ENCODE measurements at places on chromosomes 6 and 20.
A peak's percentile ranks its signal among the peaks of the same experiment; 100 is the strongest.

DNA sequence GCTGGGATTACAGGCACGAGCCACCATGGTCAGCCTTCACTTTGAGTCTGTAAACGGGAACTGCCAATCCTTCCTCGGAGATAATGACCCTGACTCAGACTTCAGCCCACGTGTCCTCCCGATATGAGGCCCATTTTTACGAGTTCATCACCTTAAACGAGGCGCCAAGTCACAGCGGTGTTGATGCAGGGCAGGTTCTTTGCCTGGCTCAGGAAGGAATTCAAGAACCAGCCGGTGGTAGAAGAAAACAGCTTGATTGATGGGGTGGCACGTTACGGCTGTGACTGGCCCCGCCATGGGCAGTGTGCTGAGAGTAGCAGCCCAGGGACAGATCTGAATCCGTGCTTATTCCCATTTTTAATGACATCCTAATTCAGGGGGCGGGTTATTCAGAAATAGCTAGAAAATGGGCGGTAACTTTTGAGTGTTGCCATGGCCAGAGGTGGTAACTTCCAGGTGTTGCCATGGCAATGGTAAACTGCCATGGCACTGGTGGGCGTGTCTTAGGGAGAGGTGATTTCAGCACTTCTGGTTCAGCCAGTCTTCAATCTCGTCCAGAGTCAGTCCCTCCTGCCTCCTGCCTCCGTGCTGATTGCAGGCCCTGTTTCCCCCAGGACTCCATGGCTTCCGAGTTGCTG lies 9.1 kb upstream of the MAP1LC3A start:
- no peak for DNase-seq

- no peak for DNase-seq
These were observed 4.8 kb upstream of the PMEPA1 start for GRCh38 chr20:57714409-57715267.

DNA sequence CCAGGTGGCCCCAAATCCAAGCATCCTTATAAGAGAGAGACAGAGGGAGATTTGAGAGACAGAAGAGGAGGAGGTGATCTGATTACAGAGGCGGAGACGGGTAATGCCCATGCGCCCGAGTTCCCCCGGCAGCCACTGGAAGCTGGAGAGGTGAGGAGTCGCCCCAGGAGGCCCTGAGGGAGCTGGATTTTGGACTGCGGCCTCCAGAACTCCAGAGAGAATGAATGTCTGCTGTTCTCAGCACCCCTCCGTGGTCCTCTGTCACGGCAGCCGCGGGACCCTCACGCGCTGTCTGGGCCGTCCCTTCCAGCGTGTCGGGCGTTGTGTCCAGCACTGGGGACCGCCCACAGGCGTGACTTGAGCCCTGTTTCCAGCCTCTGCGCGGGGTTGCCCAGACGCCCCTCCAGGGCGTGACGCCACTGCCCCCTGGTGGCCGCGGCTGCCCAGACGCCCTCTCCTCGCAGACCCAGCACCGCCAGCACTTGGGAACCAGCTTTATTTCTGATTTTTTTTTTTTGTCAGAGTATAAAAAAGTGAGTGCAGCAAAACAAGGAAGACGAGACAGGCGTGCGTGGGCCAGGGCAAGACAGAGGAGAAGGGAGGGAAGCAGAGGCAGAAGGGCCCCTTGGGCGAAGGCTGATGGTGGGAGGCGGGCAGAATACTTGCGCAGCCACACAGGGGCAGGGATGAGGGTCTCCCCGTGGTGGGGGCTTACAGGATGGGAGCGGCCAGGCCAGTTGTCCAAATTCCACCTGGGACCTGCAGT lies 4.1 kb upstream of the ZNF512B start:
- peak; percentile 79 for DNase-seq

GRCh38 chr6:128667339-128667858 lies 147.0 kb upstream of the PTPRK start:
- DNase-seq = no peak

- DNase-seq = peak; percentile 78
These were observed 146.4 kb downstream of the AKAP7 start for GRCh38 chr6:131281471-131282270.

DNA sequence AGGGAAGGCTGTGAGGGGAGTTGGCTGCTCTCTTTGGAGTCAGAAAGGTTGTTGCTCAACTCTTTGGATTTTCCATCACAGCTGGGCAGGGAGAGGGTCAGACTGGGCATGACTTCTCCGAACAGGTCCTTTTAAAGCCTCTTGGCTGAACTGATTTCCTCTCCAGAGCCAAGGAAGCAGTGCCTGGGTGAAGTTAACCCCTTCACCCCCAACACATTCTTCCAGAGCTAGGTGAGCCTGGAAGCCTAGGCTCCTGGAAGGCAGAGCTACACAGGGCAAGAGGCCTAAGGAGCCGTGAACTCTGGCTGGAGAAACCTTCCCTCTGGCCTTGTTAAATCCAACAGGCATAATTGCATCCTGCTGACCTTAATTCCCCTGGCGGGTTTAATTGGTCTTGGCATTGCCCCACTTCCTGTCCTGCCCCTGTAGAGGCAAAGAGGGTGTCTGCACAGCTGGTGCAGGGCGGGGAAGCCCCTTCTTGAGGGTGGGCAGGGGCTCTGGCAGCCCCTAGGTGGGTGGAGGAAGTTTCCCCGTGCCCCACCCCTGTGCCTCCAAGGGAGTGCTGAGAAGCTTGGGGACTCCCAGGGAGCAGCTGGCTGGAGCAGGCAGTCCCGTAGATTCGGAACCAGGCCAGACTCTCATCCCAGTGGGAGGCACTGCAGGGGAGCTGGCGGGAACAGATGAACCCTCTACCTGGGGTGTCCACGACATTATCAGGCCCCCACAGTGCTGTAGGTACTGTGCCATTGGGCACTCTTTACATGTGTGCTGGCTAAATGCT lies 3.6 kb upstream of the MYLK2 start:
- no peak for DNase-seq

GRCh38 chr20:4052139-4052480 lies 36.8 kb upstream of the RNF24 start:
- DNase-seq = no peak

GRCh38 chr6:42331019-42331418 lies 113.4 kb upstream of the MRPS10 start:
- no peak for DNase-seq

DNA sequence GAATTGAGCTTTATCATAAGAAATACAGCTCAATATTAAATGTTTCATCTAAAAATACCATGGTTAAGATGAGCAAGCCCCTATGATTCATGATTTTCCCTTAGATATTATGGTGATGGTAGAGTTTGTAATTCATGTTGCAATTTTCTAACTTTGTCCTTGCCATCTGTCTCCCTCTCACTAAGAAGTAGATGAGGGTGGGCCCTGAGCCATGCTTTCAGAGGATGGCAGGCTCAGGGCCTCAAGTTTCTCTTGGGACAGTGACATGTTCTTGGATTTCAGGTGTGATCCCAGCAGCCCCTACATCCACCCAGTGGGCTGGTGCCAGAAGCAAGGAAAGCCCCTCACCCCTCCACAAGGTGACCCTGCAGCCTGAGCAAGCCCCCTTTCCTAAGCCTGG lies 25.6 kb downstream of the L3MBTL1 start:
- DNase-seq = no peak

- no peak for DNase-seq
These were observed 112.0 kb upstream of the RNF24 start for GRCh38 chr20:4127344-4127743.

GRCh38 chr6:137283940-137284810 lies 65.0 kb upstream of the IFNGR1 start:
- peak; percentile 49 for DNase-seq

DNA sequence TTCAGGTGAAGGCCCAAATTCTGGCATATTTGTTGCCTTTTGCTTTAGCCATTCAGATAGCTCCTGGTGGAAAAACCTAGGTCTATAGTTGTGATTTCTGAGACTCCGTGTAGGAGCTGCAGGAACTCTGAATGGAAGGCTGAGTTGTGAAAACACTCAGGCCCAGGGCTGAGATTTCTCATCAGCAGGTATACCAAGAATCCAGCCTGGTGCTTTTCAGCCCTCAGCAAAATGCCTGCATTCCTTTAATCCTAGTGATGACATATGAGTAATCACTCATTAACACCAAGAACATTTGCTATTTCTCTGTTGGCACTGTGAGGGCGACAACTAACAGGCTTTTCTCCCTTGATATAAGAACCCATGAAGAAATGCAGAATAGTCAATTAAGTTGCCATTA lies 546.1 kb upstream of the MAN1A1 start:
- no peak for DNase-seq

- no peak for DNase-seq
These were observed 30.6 kb downstream of the TMEM14B start for GRCh38 chr6:10778230-10778629.

GRCh38 chr6:167044696-167045095 lies 45.5 kb downstream of the CEP43 start:
- no peak for DNase-seq

DNA sequence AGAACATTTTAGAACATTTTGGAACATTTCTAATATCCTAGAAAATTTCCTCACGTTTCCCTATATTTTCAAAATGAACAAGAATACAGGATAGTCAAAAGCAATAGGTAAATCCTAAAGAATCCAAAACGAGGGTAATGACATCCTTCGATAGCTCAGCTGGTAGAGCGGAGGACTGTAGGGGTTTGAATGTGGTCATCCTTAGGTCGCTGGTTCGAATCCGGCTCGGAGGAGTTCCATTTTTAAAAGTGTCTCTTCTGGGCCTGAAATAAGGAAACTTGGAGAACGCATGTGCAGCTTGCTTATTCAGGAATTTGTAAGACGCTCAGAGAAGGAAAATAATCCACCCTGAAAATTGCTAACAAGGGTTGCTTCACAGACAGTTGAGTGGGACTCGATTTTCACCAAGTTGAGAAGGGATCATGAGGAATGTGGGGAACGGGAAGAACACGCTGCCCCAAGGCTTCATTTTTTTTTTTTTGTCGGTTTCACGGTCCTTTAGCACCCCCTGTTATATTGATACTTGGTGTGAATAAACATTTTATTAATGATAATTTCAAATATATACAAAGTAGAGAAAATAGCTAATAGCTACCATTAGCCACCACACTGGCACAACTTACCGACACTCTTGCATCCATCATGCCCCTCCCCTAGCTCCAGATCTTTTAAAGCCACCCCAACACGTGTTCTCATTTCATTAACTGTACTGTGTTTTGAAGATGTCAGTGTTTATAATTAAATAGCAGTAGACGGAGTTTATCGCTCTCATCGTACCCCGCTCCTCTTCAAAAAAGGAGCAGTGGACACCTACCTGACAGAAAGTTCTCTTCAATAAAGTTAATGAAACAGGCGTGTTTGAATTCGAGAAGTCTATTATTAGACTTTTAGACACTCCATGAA lies 1.8 kb upstream of the ABT1 start:
- peak; percentile 21 for DNase-seq

GRCh38 chr6:20211941-20212391 lies 303 bp downstream of the MBOAT1 start:
- DNase-seq = no peak

GRCh38 chr20:63627751-63628245 lies 897 bp upstream of the GMEB2 start:
- DNase-seq = no peak

GRCh38 chr6:37083243-37084138 lies 78.0 kb downstream of the FGD2 start:
- DNase-seq = peak; percentile 58

DNA sequence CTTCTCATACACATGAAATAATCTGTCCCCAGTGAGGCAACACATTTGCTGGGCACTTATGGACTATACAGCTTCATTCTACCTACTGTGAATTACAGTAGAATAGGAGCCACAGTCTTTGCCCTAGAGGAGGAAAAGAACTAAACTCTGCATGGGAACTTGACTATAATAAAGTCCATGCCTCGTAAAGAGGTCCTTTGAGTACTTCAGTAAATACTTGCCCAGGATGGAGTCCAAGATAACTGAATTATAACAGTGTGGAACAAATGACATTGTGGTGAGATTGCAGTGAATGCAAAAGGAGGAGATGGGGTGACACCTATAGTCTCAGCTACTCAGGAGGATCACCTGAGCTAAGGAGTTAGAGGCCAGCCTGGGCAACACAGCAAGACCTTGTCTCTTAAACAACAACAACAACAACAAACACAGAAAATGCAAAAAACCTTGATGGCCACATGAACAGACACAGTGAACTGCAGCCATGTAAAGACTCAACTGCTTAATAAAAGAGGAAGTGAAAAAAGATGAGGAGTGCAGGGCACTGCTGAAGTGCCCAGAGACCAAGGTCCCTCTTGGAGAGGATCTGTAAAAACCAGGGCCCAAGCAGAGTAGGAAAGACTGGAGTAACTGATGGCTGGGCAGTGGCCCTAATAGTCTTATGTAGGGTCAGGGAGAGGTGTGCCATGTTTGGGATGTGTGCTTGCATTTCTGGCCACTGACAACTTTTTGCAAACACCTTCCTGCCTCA lies 3.7 kb downstream of the MRPS18A start:
- no peak for DNase-seq

- peak; percentile 95 for DNase-seq
These were observed 29.8 kb downstream of the SYNJ2 start for GRCh38 chr6:158011478-158011920.

- peak; percentile 9 for DNase-seq
These were observed 54.4 kb upstream of the RNF182 start for GRCh38 chr6:13870214-13870830.

GRCh38 chr6:33411632-33412005 lies 805 bp downstream of the PHF1 start:
- no peak for DNase-seq

DNA sequence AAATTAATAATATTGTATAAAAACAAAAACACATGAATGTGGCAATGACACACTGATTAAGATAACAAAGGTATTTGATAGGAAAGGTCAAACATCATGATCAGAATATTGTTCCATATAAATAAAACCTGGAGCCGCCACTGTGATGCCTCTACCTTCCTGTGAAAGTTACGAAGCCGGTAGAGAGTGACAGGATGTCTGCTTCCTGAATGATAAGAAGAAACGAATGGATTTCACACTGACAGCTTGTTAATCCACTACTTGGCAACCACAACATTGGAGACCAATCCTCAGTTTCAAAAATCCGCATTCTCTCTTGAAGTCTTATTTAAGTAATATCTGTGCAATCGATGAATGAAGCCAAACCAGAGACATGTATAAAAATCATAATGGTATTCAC lies 315.1 kb downstream of the HDGFL1 start:
- DNase-seq = no peak

GRCh38 chr20:36303020-36303595 lies 3.0 kb upstream of the DLGAP4 start:
- DNase-seq = no peak

GRCh38 chr6:101259505-101259904 lies 134.0 kb upstream of the GRIK2 start:
- DNase-seq = no peak

GRCh38 chr6:52570291-52570700 lies 6.6 kb downstream of the TRAM2 start:
- no peak for DNase-seq

DNA sequence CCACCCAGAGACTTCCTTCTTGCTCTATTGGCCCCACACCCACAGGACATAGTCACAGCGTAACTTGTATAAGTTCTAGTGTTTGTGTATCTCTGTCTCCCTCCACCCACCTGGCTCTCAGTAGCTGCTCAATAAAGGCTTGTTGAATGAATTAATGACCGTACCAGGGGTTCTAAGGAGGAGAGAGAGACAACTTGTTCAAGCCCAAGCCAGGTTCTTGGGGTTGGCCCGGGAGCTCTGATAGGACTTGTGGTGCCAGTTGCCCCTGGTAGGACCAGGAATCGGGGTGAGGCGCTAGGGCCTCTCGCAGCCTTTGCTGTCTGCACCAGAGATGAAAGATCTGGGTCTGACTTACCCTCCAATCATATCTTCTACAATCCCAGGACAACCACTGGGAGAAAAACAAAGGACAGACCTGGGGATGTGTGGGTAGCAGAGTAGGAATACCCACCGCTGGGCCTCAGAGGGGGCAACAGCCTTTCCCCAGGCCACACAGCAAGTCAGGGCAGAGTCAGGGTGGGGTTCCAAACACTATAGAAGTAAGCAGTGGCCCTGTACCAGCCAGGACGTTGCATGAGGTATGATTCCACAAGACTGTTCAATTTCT lies 5.3 kb upstream of the TGM2 start:
- DNase-seq = no peak

Measured in globus pallidus (tissue), 1 donor.